ENCODE measurements at places on chromosomes 7 and 10.

DNA sequence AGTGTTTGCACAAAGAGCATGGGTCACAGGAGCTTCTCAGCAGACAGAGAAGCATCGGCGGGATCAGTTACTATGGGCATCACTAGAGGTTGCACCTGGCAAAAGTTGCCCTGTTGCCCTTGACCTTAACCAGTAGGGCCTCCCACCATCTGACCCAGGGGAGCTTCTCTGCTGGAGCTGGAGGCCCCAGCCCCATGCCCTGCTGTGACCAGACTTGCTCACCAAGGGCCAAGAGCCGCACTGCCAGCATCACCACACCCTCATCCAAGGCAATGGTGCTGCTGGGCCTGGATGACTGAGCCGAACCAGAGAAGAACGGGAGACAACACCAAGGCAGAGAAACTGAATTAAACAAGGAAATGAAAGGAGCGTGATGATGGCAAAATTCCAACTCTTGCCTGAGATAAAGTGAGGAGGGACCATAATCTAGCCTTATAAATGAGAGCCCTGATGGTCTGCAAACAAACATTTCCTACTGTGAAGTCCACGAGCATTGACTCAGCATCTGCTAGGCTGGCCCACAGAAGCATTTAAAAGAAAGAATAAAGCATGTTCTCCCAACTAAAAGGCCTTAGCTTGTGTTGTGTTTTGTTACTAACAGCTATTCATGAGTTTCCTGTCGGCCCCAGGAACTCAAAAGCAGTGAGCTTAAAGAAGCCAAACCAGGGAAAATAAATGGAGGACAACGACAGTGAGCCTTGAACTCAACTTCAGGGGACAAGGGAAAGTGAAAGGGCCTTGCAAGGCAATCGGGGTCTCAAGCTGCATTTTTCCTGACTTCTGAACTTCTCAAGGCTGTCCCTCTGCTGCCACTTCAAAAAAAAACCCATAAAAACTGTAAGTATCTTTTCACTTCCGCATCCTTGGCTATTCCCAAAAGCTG is 60.4 kb downstream of the AFAP1L2 start:
- DNase-seq: no peak

DNA sequence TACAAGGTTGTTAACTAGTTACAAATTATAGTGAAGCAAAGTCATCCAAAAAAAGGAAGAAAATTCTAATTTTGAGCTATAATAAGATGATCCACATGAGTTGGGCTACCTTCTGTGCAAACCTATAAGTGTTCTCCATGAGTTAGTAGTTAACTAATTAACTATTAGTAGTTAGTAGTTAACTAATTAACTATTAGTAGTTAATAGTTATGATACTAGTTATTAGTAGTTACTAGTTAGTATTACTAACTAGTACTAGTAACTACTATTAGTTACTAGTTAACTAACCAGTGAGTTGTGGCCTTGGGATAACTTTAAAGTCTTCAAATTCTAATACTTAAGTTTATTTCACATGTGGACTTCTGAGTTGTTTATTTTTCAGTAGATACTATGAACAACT is 453.4 kb upstream of the GRM3 start:
- DNase-seq: no peak

- no peak for DNase-seq
These were observed 429.0 kb downstream of the ETV1 start for GRCh38 chr7:13560441-13560840.

GRCh38 chr7:46565253-46566096 is 644.4 kb upstream of the IGFBP3 start:
- no peak for DNase-seq

- DNase-seq: no peak
These were observed 36.8 kb downstream of the LRRC72 start for GRCh38 chr7:16563281-16564022.

- no peak for DNase-seq
These were observed 7.8 kb downstream of the DCLRE1A start for GRCh38 chr10:113846036-113846435.

GRCh38 chr7:40700653-40701421 is 566.0 kb downstream of the SUGCT start:
- DNase-seq: no peak

DNA sequence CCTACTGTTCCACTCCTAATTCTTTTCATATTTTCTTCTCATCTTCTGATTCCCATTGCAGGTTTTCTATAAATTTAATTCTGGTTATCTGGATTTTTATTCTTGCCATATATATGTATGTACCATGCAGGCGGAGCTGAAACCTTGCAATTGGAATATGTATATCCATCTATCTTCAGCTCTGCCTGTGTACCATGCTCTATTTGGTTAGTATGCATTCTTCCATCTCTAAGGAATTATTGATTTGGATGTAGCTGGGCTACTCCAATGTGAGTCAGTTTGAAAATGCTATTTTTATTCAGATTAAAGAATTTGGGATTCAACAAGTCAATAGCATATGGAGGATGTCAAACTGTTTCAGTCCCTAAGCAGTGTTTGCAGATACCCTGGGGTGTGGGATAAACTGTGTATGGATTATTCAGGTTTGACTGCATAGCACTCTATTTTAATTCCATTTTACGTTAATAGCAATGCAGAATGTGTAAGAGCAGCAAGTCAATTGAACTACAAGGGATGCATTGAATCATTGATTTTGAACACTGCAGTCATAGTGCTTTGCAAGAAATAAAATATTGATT is 528.1 kb upstream of the FZD8 start:
- no peak for DNase-seq

Measured in NCI-H2171 (cell line).